ENCODE measurements at places on chromosomes 11 and 22. TPM values are rescaled to one million over a fixed set of nuclear protein-coding genes. Genes with fewer than 3 reads are reported as not detected.

- H3K36me3 ChIP-seq = peaks cover 30% of the 10 kb centered on the region
- no peak overlapping the region for H3K4me3 ChIP-seq
- H3K27ac ChIP-seq = no peak overlapping the region
- H3K4me1 ChIP-seq = no peaks in the 10 kb centered on the region
These were observed 16.8 kb downstream of the SERPING1 start for GRCh38 chr11:57614234-57614772.

GRCh38 chr11:133082841-133083488 lies 449.3 kb downstream of the OPCML start:
- peaks cover 7% of the 10 kb centered on the region for H3K4me1 ChIP-seq
- peaks cover 7% of the 10 kb centered on the region for H3K27me3 ChIP-seq
- no peak overlapping the region for H3K27ac ChIP-seq
- H3K4me3 ChIP-seq = peak overlapping the region; percentile 59
- DNase-seq = no peak
- H3K36me3 ChIP-seq = no peaks in the 10 kb centered on the region

The FAM89B gene
- total RNA-seq = 127 TPM

- H3K36me3 ChIP-seq = no peaks in the 10 kb centered on the region
- peaks cover 70% of the 10 kb centered on the region for H3K4me1 ChIP-seq
- DNase-seq = no peak
- H3K27me3 ChIP-seq = no peaks in the 10 kb centered on the region
These were observed 727 bp upstream of the CSDC2 start for GRCh38 chr22:41560095-41560471.

DNA sequence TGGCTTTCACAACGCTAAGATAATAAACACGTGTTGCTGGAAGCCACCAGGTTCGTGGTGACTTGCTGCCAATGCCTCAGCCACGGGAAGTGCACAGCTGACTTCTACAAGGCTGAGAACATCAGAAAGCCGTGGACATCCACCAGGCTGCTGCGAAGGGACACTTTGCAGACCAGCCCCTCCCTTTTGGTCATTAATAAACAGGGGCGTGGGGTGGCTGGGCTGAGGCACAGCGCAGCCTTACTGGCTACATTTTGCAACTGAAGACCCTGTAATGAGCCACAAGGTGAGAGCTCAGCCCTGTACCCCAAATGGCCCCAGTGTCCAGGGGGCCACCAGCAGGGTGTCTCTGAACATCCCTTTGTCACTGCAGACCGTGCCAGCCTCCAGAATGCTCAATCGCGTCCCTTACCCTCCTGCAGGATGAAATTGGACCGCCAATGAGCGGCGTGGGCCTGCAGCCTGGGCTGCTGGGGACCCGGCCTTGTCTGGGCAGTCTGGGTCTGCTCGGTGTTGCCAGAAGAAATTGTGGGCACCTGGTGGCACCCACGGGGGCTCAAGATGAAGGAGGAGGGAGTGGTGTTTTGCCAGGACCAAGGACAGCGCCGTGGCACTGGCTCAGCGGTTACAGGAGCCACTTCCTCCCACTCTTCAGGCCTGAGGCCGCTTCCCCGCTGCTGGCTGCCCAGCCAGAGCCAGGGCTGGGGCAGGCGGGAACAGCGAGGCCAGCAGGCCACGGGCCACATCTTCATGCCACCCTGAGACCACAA lies 181.9 kb downstream of the CTTN start:
- no peak overlapping the region for H3K4me3 ChIP-seq
- H3K36me3 ChIP-seq = no peaks in the 10 kb centered on the region
- H3K4me1 ChIP-seq = no peaks in the 10 kb centered on the region
- DNase-seq = no peak
- no peak overlapping the region for H3K27ac ChIP-seq
- H3K27me3 ChIP-seq = no peaks in the 10 kb centered on the region

DNA sequence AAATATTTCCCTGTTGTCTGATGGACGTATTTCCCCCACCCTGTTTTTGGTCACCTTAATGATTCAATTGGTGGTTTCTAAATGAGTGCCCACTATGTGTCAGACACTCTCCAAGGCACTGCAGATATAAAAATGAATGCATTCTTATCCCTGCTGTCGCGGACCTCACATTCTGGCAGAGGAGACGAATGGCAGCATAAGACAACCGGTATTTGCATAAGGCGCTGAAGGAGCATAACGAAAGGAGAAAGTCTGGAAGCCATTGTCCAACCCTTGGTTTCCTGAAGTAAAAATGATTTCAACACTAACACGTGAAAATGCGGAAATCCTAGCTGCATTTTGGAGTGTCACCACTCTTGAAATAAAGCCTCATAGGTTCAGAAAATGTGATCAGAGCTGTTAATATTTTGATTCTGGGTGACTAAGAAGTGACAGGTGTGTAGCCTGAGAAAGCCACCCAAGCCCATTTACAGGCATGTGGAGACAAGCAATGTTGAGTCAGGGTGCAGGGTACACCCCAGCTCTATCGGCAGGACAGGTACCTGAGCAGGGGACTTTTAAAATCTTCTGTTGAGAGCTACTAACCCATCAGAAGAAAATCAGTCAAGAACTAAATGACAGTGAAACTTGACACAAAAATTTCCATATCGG lies 10.1 kb upstream of the GAB2 start:
- no peaks in the 10 kb centered on the region for H3K27me3 ChIP-seq
- peaks cover 17% of the 10 kb centered on the region for H3K4me1 ChIP-seq
- peak overlapping the region; percentile 10 for H3K4me3 ChIP-seq
- DNase-seq = no peak
- no peak overlapping the region for H3K27ac ChIP-seq

The FOLR1 gene
- not detected for total RNA-seq

DNA sequence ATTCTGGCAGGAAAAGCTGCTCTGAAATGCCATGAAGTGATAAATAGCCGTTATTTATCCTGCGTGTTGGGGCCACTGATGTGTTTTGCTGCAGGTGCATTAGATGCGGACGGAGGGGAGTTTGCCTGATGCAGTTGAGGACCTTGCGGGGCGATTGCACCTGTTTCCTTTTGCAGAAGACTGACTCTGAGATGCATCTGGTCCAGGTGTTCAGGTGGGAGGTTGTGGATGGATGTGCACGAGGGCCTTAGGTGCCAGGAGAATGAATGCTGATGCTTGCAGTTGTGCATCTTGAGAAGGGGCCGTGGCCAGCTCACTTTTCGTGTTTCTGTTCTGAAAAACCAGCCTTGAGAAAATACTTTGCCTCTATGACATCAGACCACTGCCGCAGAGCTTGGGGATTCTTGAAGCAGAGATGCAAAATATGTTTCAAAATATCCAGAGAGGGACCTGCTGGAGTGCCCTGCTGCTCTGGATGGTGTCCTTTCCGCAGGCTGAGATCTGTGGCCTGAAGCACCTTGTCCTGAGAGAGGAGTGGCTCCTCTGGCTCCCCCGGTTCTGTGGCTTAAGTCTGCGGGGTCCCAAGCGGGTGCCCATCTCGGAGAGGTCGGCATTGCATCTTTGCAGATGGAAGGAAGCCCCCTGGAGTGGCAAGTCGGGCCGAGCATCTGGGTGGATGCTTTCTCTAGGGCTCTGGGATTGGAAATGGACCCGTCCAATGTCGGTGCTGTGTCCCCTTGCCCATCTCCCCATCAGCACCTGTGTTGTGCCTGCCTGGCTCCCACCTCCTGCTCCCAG lies 1031.1 kb downstream of the TBC1D22A start:
- DNase-seq = no peak
- no peak overlapping the region for H3K4me3 ChIP-seq
- no peaks in the 10 kb centered on the region for H3K36me3 ChIP-seq
- H3K27me3 ChIP-seq = no peaks in the 10 kb centered on the region
- no peak overlapping the region for H3K27ac ChIP-seq
- no peaks in the 10 kb centered on the region for H3K4me1 ChIP-seq

The OR52L1 gene
- total RNA-seq = not detected

- H3K36me3 ChIP-seq = no peaks in the 10 kb centered on the region
- peak within 1 kb of the TSS; percentile 96 for H3K27ac ChIP-seq
- H3K27me3 ChIP-seq = no peaks in the 10 kb centered on the region
- H3K4me3 ChIP-seq = peak within 1 kb of the TSS; percentile 99
- peaks cover 13% of the 10 kb centered on the region for H3K4me1 ChIP-seq
These were observed at the start of gene STX3 for GRCh38 chr11:59754859-59755700. TSS of gene STX3 (plus strand) at chr11:59755376. CDS start at chr11:59755606, 230 bp downstream.

- no peaks in the 10 kb centered on the region for H3K4me1 ChIP-seq
- no peak overlapping the region for H3K27ac ChIP-seq
- no peaks in the 10 kb centered on the region for H3K27me3 ChIP-seq
- H3K36me3 ChIP-seq = no peaks in the 10 kb centered on the region
These were observed 97.3 kb downstream of the PDHX start for GRCh38 chr11:35013514-35014233.

The FIBIN gene
- 153 TPM for total RNA-seq

The INSC gene
- 0.35 TPM for total RNA-seq

The TRIM6 gene
- 3.0 TPM for total RNA-seq

DNA sequence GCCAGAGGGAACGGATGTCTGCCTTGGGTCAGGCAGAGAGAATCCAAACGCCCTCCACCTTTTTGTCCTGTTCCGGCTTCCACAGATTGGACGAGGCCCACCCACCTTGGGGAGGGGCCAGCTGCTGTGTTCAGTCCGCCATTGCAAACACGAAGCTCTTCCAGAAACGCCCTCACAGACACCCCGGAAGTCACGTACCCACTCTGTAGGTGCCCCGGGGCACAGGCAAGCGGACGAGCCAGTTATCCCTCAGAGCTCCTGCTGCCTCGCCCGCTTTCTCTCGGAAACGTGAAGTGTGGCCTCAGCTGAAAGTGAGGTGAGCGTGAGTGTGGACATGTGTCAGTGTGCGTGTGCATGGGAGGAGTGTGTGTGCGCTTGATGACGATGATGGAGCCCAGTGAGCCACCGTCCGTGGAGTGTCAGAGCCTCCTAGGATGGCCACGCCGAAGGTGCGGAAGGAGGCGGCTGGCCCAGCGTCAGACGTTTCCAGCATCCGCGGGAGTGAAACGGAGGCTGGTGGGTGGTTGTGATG lies 869.2 kb downstream of the TBC1D22A start:
- H3K4me1 ChIP-seq = no peaks in the 10 kb centered on the region
- no peaks in the 10 kb centered on the region for H3K27me3 ChIP-seq
- no peak overlapping the region for H3K4me3 ChIP-seq
- H3K27ac ChIP-seq = no peak overlapping the region

The WBP2NL gene
- total RNA-seq = not detected

The MFRP gene
- 0.27 TPM for total RNA-seq

DNA sequence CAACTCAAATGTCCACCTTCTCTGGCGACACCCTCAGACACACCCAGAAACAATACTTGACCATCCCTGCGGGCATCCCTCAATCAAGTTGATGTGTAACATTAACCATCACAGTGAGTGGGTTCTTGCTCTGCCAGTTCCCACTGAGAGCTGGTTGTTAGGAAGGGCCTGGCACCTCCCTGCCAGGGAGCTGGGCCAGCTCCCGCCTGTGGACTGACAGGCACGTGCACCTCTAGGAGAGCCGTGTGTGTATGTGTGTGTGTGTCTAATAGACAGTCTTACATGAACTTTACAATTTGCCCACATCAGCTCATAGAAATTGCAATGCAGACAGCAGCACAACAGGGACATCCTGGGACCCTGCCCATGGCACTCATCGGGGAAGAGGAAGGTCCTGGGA lies 298.7 kb downstream of the SHANK2 start:
- H3K4me1 ChIP-seq = no peaks in the 10 kb centered on the region
- H3K27ac ChIP-seq = no peak overlapping the region
- no peak overlapping the region for H3K4me3 ChIP-seq
- no peaks in the 10 kb centered on the region for H3K36me3 ChIP-seq
- no peak for DNase-seq

DNA sequence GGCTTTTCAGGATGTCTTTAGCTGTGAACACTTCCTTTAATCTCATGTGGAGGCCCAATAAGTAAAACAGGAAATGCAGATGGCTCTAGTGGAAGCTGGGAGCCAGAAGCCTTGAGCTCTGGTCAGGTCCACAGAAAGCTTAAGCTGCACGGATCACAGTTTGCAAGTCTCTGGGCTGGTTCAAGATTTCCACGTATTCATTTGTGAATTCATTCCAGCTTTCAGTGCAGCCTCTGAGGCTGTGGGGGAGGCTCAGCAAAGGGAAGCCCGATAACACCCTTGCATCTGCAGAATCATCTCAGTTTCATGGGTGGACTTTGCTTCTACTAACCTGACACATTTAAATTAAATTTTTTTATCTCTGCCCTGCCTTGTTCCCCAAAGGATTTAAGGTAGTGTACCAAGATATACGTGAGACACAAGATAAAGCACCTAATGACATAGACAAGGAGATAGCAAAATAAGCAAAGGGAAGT lies 65.6 kb downstream of the ISX start:
- no peaks in the 10 kb centered on the region for H3K36me3 ChIP-seq
- DNase-seq = no peak
- no peak overlapping the region for H3K27ac ChIP-seq
- no peaks in the 10 kb centered on the region for H3K4me1 ChIP-seq
- no peaks in the 10 kb centered on the region for H3K27me3 ChIP-seq
- no peak overlapping the region for H3K4me3 ChIP-seq
